Chondrocyte (in vitro differentiated cells): ENCODE measurements at places on chromosomes 12 and 14. TPM values are rescaled to one million over a fixed set of nuclear protein-coding genes. Genes with fewer than 3 reads are reported as not detected.

- H3K27ac ChIP-seq, result no peak overlapping the region
- peaks cover 19% of the 10 kb centered on the region for H3K4me1 ChIP-seq
- no peaks in the 10 kb centered on the region for H3K27me3 ChIP-seq
Observed at GRCh38 chr14:63444588-63444987, 98.6 kb downstream of the PPP2R5E start.

DNA sequence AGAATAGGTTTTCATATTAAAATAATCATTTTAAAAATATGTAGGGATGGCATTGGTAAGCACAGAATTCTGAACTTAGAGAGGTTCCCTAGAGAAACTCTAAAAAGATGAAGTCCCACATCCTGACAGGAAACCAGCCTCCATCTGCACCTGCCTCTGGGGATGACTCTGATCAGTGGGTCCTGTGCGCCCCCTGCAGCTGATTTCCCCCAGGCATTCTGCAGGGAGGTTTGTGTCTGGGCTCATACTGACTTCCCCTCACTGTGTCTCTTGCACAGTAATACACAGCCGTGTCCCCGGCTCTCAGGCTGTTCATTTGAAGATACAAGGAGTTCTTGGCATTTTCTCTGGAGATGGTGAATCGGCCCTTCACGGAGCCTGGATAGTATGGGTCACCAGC is 602.9 kb downstream of the TMEM121 start:
- no peak overlapping the region for H3K4me3 ChIP-seq
- no peak overlapping the region for H3K27ac ChIP-seq
- no peak for DNase-seq
- no peaks in the 10 kb centered on the region for H3K36me3 ChIP-seq

- H3K36me3 ChIP-seq, result peaks cover 2% of the 10 kb centered on the region
- peaks cover 6% of the 10 kb centered on the region for H3K27me3 ChIP-seq
- H3K4me1 ChIP-seq, result peaks cover 12% of the 10 kb centered on the region
- no peak for DNase-seq
- H3K27ac ChIP-seq, result no peak overlapping the region
Observed at GRCh38 chr12:52266514-52266913, 7.9 kb upstream of the KRT86 start.

LAG3 gene
- total RNA-seq, result 0.56 to 1.7 TPM (median 1.0 TPM) in 3 replicates

DNA sequence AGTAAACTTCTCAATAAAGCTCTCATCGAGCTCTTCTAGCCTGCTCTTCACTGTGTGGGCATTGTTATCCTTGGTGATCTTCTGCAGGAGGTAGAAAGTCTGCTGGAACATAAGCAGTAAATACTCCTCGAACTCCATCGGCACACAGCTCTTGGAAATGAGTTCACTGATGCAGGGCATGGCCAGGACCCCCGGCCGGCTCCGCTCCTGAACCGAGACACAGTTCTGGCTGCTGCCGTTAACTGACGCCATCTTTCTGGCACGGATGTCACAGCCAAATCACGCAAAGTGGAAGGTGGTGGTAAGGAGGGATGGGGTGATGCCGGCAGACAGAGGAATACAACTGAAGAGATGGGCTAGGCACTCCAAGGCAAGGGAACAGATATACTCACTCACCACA is 23.7 kb upstream of the EDDM3A start:
- H3K27me3 ChIP-seq, result peaks cover 24% of the 10 kb centered on the region
- no peak overlapping the region for H3K4me3 ChIP-seq
- no peaks in the 10 kb centered on the region for H3K36me3 ChIP-seq

DNA sequence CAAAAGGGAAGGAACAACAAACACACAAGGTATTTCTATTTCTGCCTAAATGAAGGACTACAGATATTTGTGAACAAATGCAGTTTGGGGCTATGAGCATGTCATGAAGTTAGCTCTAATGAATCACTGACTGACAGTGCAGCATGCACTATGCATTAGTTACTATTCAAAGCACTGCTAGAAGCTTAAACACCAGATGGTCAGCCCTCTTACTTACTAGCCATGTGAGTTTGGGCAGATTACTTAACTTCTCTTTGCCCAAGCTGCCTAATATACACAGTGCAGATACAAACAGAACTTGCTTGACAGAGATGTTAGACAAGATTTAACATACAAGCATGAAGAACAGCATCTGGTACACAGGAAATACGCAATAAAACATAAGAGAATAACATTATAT is 96.0 kb downstream of the ATXN2 start:
- peaks cover 27% of the 10 kb centered on the region for H3K36me3 ChIP-seq
- no peak overlapping the region for H3K4me3 ChIP-seq
- H3K4me1 ChIP-seq, result peaks cover 2% of the 10 kb centered on the region
- H3K27ac ChIP-seq, result no peak overlapping the region
- DNase-seq, result no peak

GRCh38 chr14:101363880-101364391 is 197.4 kb upstream of the DIO3 start:
- no peak overlapping the region for H3K4me3 ChIP-seq
- no peaks in the 10 kb centered on the region for H3K4me1 ChIP-seq
- no peak for DNase-seq
- H3K36me3 ChIP-seq, result no peaks in the 10 kb centered on the region
- no peak overlapping the region for H3K27ac ChIP-seq
- peaks cover 12% of the 10 kb centered on the region for H3K27me3 ChIP-seq

HCAR1 gene
- not detected in 3 replicates for total RNA-seq

DNA sequence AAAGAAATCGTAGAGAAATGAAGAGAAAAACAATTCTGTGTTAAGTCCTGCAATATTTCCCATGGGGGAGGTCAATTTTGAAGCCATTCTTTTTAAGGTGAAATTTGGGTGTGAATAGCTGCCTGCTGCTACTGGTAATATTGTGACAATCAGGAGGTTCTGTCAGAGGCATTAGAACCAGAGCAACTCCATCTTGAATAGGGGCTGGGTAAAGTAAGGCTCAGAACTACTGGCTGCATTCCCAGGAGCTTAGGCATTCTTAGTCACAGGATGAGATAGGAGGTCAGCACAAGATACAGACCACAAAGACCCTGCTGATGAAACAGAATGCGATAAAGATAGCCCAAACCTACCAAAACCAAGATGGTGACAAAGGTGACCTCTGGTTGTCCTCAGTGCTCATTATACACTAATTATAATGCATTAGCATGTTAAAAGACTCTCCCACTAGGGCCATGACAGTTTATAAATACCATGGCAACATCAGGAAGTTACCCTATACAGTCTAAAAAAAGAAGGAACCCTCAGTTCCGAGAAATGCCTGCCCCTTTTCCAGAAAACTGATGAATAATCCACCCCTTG is 24.8 kb upstream of the MTHFD1 start:
- no peaks in the 10 kb centered on the region for H3K27me3 ChIP-seq
- no peak overlapping the region for H3K27ac ChIP-seq
- no peak overlapping the region for H3K4me3 ChIP-seq
- no peak for DNase-seq
- H3K4me1 ChIP-seq, result no peaks in the 10 kb centered on the region

- no peak for DNase-seq
- H3K27me3 ChIP-seq, result peaks cover 2% of the 10 kb centered on the region
- no peaks in the 10 kb centered on the region for H3K36me3 ChIP-seq
- no peak overlapping the region for H3K27ac ChIP-seq
- no peaks in the 10 kb centered on the region for H3K4me1 ChIP-seq
Observed at GRCh38 chr14:86646696-86647690, 1117.0 kb downstream of the FLRT2 start.

DNA sequence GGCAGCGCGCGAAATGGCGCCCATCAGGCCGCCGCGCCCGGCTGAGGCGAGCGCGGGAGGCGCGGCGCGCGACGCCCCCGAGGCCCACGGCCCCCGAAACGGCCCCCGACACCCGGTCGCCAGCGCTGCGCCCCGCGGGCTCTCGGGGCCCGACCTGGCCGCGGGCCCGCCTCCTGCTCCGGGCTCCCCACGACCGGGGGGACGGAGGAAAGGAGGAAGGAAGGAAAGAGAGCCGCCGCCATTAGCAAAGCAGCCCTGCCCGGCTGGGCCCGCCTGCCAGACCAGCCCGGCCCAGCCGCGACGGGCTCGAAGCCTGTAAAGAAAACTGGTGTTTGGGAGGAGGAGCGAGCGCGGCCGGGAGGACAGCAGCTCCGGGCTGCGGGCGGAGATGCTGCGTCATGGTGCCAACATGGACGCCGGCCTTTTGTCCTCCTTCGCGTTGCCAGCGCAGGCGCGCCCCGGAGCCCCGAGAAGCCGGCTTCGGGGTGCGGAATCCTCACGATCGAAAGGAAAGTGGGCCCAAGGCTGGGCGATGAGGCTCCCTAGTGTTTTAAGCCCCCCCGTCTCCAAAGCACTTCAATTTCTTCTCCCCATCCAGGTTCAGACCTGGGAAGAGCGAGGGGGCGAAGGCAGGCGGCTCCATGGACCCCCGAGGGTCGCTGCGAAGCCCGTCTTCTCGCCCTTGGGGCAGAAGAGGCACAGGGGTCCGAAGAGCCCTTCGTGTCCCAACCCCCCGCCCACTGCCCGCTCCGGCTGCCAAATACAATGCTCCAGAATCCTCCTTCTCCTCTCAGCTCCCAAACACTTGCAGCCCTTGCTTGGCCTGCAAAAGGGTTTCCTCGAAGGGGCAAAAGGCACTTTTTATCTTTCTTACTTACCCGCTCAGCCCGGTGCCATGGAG is 2.9 kb upstream of the SETD1B start:
- H3K27me3 ChIP-seq, result no peaks in the 10 kb centered on the region
- peak overlapping the region; percentile 78 for H3K4me3 ChIP-seq
- H3K36me3 ChIP-seq, result peaks cover 4% of the 10 kb centered on the region
- H3K27ac ChIP-seq, result peak overlapping the region; percentile 100
- peaks cover 48% of the 10 kb centered on the region for H3K4me1 ChIP-seq

GRCh38 chr12:14995583-14996425 is 23.0 kb downstream of the PDE6H start:
- H3K27me3 ChIP-seq, result no peaks in the 10 kb centered on the region
- peaks cover 44% of the 10 kb centered on the region for H3K4me1 ChIP-seq
- H3K4me3 ChIP-seq, result no peak overlapping the region
- H3K27ac ChIP-seq, result no peak overlapping the region

DNA sequence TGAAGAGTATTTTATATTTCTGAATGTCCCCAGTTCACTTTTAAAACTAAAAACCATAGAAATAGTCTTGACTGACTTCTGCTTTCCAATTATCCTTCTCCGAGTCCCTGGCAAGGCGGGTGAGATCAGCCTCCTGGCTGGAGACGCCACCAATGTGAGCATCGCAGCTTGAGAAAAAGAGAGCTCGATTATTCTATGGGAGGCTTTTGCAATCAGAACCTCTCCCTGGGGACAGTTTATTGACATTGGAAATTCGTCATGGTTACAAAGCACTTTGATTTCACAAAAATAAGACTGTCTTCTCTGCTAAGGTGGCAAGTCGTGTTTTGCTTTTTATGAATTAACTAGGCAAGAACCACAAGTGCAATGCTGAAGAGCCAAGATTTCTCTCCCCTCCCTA is 23.6 kb upstream of the GPHB5 start:
- H3K4me3 ChIP-seq, result no peak overlapping the region
- no peak overlapping the region for H3K27ac ChIP-seq
- H3K27me3 ChIP-seq, result no peaks in the 10 kb centered on the region
- peaks cover 2% of the 10 kb centered on the region for H3K36me3 ChIP-seq
- DNase-seq, result no peak

- H3K36me3 ChIP-seq, result peaks cover 2% of the 10 kb centered on the region
- peaks cover 19% of the 10 kb centered on the region for H3K4me1 ChIP-seq
- peak within 1 kb of the TSS; percentile 90 for H3K4me3 ChIP-seq
Observed at GRCh38 chr12:21940549-21941505, at the start of gene ABCC9. TSS of gene ABCC9 (minus strand) at chr12:21941426. CDS start at chr12:21936674, 4,752 bp downstream.

GRCh38 chr14:100468557-100468956 is 118.7 kb downstream of the BEGAIN start:
- peaks cover 6% of the 10 kb centered on the region for H3K36me3 ChIP-seq
- DNase-seq, result no peak
- no peaks in the 10 kb centered on the region for H3K27me3 ChIP-seq

PTCSC3 gene
- total RNA-seq, result not detected in 3 replicates

DNA sequence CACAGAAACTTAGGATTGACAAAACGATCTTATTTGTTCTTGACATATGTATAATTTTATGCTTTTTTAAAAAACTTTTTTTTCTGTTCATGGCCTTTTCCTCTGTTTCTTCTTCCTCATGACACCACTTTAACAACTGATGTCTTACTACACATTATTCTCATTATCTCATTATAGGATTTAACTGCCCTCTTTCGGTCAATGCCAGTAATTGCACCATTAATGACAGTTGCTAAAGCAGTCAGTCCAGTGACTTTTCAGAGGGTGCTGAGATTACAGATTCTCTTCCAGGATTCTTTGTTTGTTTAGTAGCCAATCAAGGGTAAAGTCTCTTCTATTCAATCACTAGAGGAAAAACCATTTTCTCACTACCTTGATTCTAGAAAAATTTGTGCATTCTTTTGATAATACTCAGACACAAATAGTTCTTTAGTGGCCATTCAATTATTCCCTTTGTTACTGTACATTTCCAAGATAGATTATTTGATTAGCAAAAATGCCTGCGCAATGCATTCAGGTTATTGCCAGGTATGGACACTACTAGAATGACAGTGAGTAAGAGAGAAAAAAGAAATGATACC is 50.1 kb downstream of the KLRG1 start:
- peaks cover 20% of the 10 kb centered on the region for H3K27me3 ChIP-seq
- no peak overlapping the region for H3K27ac ChIP-seq

- no peaks in the 10 kb centered on the region for H3K4me1 ChIP-seq
- H3K4me3 ChIP-seq, result no peak overlapping the region
- no peaks in the 10 kb centered on the region for H3K36me3 ChIP-seq
- DNase-seq, result no peak
Observed at GRCh38 chr12:119649202-119649808, 18.6 kb upstream of the PRKAB1 start.

GRCh38 chr14:24442240-24443052 is at the start of gene SDR39U1:
TSS of gene SDR39U1 (minus strand) at chr14:24442776. CDS start at chr14:24442769, 7 bp downstream.
- H3K27me3 ChIP-seq, result no peaks in the 10 kb centered on the region
- H3K4me1 ChIP-seq, result peaks cover 29% of the 10 kb centered on the region
- H3K36me3 ChIP-seq, result peaks cover 6% of the 10 kb centered on the region
- H3K27ac ChIP-seq, result peak within 1 kb of the TSS; percentile 98
- peak; percentile 98 for DNase-seq

DNA sequence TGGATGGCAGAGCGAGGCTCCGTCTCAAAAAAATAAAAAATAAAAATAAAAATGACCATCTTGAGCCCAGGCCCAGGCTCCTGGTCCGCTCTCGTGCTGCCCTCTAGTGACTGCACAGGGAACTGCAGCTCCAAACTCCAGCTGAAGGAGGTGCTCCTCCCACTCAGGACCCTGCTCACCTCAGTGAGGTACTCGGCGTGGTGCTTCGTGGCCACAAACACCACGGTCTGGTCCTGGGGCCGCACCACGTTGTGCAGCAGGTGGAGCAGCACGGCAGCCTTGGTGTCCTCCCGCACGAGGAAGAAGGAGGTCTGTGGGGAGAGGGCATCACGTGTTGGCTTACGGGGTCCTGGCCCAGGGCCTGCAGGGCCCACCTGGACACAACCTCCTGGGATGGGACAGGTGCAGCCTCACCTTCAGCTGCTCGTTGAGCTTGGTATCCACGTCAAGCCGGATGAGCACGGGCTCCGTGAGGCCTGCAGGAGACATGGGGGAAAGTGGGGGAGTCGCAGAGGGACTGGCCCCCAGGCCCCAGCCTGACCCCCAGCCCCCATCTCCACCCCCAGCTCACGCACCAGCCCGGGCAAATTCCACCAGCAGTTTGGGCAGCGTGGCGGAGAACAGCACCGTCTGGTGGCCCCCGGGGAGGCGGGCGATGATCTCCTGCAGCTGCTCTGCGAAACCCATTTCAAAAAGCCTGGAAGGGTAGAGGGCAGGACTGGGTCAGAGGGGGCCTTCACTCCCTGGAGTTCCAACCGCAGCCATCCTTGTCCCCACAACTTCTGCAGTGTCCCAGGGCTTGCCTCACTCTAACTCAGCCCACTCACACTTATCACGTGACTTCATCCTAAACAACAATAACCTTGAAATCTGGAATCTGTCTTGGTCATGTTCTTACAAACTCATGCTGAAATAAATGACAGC is 10.6 kb downstream of the DDX54 start:
- H3K27ac ChIP-seq, result peak overlapping the region; percentile 29
- peaks cover 56% of the 10 kb centered on the region for H3K36me3 ChIP-seq
- H3K4me1 ChIP-seq, result no peaks in the 10 kb centered on the region
- no peaks in the 10 kb centered on the region for H3K27me3 ChIP-seq
- DNase-seq, result no peak
- no peak overlapping the region for H3K4me3 ChIP-seq
